ENCODE measurements at places on chromosomes 4 and X. TPM values are rescaled to one million over a fixed set of nuclear protein-coding genes. Genes with fewer than 3 reads are reported as not detected.

IL2RG gene
- total RNA-seq = 739 TPM

REPS2 gene
- total RNA-seq = not detected

NRK gene
- total RNA-seq = not detected

HS6ST2 gene
- total RNA-seq = 1.3 TPM

CYBB gene
- total RNA-seq = 0.32 TPM

FAM184B gene
- total RNA-seq = not detected

IDH3G gene
- total RNA-seq = 72.0 TPM

ATP7A gene
- 10.5 TPM for total RNA-seq

ZNF157 gene
- 0.15 TPM for total RNA-seq

LPAR4 gene
- total RNA-seq = not detected

NLRP2B gene
- total RNA-seq = not detected

DKK2 gene
- not detected for total RNA-seq

CNGA1 gene
- not detected for total RNA-seq

IGSF1 gene
- total RNA-seq = not detected

CCSER1 gene
- not detected for total RNA-seq

FAM47E gene
- not detected for total RNA-seq

SOX3 gene
- not detected for total RNA-seq

DCAF4L1 gene
- total RNA-seq = 0.32 TPM

OTUD6A gene
- total RNA-seq = not detected

DCAF12L1 gene
- not detected for total RNA-seq

ARHGEF9 gene
- total RNA-seq = 27.5 TPM

RENBP gene
- total RNA-seq = 24.8 TPM

RFC1 gene
- 70.8 TPM for total RNA-seq

TMEM31 gene
- total RNA-seq = not detected

TXLNG gene
- 12.6 TPM for total RNA-seq

PDZD4 gene
- total RNA-seq = 0.39 TPM

LIMCH1 gene
- not detected for total RNA-seq

NSUN7 gene
- total RNA-seq = 0.66 TPM

STARD8 gene
- total RNA-seq = 2.1 TPM

TNMD gene
- not detected for total RNA-seq

DGKK gene
- total RNA-seq = not detected

ALPK1 gene
- total RNA-seq = 36.7 TPM

EDA gene
- total RNA-seq = 2.5 TPM
